Putamen (tissue), 1 donor: ENCODE measurements at places on chromosomes 4 and X.

DNA sequence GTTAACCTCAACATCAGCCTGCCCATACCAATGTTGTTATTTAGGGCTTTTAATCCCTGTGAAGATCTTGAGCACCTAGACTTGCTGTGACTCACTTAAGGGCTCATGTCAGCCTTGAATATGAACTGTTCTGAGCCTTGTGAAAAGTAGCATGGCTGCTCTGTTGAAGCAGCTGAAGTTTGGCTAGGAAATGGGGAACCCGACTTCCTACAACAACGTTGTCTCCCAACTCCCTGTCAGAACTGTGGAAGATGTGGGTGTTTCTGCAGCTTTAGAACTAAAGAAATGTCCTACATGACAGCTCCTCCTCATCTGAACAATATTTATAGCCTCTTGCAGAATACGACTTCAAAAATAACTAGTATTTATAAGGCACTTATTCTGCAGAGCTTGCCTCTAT is 27.5 kb downstream of the STOX2 start:
- DNase-seq: peak; percentile 75

DNA sequence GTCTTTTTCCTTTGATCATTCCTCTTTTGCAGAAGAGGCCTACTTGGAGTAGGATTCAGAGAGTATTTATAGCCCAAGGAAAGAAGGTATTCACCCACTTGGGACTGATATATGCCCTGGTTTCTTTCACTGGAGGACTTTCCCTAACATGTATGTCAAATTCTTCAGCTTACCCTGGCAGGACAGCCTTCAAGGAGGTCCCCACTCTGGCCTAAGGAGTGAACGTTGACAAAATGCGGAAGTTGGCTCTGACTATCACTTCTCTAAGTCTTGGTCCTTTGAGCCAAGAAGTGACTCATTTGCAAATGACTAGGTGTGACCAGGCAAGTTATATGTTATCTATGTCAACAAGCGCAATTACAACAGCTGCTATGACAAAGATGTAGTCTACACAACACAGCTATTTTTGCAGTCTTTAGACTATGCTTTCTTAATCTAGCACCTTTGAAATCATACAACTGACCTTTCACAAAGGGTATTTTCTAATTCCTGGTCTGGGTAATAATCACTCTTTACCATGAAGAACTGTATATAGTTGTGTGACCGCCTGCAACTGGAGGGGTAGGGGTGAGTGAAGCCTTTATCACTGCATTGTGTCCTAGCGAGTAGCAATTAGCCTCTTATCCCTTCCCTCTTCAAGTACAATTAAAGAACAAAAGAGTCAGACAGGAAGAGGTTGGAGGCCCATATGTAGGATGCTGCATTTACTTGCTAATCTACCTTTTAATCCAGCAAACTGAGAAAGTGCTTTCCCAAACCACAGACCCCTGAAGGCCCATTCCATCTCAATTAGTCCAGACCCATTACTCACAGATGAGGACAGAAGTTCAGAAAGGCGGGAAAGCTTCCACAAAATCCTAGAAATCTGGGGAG is 50.1 kb downstream of the RASGEF1B start:
- no peak for DNase-seq

DNA sequence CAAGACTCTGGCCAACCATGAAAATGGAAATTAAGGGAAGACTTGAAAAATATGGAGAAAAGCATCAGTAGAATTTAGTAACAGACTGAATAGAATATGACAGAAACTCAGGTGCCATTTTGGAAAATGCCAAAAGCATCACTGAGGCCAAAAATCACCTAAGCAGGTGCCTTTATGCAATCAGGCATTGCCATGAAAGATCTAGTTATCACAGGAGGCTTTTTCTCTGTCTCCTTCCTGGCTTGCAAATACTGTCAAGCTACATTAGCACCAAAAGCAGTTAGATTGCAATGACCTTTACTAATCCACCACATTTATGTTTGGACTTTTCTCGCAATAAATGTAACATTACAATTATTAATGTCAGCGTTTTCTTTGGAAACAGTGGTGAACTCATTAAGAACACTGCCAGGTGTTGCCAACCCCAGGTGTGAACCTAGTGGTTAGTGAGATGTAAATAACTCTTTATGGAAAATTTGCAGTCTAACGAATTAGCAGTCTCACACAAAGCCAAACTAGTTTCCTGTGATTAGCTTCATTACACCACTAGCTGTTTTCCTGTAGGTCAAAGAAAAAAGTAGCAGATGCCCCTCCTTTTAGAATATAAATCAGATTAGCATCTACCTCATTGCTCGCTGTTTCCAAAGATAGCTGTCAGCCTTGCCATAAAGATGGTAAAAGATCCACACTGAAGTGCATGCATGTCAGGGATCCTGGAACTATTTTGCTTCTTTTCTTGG is 1568.4 kb upstream of the TENM3 start:
- no peak for DNase-seq

DNA sequence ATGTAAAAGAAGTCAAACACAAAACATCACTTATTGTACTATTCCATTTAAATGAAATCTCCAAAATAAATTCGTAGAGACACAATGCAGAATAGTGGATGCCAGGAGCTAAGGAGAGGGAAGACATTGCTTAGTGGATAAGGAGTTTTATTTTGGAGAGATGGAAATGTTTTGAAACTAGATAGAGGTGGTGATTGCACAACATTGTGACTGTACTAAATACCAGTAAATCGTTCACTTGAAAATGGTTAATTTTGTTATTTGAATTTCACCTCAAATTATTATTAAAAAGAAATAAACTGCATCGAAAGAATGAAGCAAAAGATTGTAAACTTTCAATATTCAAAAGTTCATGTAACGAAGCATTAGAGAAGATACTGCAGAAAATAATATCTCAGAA is 9.7 kb upstream of the ACSL4 start:
- DNase-seq: no peak

GRCh38 chr4:13298655-13299054 is 185.5 kb downstream of the RAB28 start:
- DNase-seq: no peak

DNA sequence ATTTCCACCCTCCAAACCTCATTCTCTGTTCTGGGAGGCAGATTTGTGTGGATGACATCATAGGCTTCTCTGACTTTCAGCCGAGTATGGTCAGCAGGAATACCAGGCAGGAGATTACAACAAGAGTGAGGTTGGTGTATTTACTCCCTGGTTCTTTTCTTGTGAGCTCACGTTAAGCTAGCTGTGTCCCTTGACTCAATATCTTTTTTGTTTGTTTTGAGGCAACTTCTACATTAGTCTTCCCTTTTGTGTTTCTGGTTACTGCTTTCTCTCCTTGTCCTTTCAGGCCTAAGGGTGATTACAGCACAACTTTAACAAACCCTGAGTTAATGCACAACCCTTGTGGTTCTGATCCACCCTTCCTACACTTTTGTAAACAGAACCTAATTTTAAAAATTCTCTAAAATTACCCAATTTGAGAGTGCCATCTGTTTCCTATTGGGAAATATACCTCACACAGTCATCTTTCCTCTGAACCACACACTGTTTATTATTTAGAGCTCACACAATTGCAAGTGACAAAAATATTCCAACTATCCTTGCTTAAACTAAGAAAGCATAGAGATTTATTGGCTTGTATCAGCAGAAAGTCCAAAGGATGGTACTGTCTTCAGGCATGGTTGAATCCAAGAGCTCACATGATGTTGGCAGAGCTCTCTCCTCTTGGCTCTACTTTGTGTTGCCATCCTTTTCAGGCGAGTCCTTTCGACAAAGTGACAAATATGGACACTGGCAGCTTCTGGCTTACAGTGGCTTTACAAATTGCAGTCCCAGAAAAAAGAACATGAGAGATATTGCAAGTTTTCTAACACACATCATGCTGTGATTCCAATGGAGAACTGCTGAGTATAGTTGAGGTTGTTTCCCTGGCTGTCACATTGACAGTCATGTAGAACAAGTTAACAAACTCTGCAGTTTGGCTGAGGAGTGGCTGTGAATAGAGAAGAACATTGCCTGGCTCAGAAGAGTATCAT is 150.5 kb upstream of the DDIT4L start:
- no peak for DNase-seq

- no peak for DNase-seq
These were observed 122.5 kb upstream of the LNX1 start for GRCh38 chr4:53713767-53714166.

DNA sequence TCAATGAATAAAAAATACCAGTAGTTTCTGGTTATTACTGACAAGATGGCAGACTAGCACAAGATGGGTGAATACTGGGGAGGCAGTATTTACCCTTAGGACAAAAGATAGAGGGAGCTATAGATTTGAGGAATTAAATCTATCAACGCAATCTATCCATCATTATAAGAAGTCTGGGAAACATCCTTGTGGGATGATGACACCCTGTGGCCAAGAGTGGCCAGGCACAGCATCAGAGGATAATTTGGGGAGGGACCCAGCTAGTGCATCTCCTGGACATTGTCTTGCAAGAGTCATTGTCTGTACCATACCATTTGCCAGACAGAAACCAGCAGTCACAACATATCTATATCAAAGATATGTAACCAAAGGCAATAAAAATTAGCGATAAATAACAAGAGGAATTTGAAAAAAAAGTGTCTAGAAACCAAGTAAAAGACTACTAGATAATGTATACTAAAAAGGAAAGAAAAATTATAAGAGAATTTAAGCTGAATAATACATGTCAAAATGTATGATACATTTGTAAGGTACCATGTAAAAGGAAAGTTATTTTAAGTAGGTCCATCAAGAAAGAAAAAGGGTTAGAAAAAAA is 22.9 kb downstream of the KCTD8 start:
- peak; percentile 43 for DNase-seq

DNA sequence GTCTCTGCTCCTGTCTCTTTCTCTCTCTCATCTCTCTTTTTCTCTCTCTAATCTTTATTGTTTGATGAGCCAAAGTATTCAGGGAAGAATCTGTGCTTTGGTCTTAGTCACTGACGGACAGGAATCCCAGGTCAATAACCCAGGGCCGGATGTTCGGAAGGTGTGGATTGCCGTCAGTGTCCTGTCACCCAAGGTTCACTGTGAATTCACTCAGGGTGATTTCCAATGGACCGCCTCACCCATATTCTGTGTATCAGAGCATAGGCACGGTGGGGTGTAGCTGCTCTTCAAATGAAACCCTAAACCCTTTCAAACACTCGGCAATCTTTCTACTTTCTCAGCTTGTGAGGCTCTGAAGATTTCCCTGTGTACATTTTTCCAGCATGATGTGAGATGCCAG is 144.6 kb upstream of the GPC4 start:
- no peak for DNase-seq

DNA sequence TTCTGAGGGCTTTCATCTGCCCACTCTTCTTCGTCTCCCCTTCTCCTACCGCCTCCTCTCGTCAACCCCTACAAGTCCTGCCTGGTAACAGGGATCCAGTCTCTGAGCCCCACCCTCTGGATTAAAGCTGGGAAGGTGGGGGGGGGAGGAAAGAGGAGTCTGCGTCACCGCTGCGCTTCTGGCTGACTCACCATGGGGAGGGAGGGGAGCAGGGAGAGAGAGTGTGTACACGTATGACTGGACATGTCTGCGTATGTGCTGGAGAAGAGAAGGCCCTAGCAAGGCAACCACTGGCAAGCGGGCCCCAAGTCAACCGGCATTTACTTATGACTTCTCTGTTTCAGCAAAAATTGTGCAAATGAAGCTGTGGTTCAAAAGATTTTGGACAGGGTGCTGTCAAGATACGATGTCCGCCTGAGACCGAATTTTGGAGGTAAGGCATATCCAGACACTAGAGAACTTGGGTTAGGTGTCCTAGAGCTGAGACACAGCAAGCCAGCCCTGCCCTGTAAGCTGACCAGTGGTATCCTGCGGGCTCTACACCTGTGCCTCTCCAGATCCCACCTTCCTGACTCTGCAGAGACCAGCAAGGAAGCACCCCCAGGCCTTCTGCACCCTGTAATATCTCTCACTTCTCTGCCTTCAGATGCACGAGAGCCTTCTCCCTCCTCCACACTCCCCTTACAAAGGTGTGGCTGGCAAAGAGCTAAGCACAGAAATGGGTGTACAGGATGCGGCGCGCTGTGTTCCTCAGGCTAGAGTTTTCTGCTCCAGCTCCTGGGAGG is 2.5 kb downstream of the GABRQ start:
- no peak for DNase-seq

GRCh38 chrX:120604361-120604782 is 471 bp downstream of the MCTS1 start:
- peak; percentile 32 for DNase-seq

DNA sequence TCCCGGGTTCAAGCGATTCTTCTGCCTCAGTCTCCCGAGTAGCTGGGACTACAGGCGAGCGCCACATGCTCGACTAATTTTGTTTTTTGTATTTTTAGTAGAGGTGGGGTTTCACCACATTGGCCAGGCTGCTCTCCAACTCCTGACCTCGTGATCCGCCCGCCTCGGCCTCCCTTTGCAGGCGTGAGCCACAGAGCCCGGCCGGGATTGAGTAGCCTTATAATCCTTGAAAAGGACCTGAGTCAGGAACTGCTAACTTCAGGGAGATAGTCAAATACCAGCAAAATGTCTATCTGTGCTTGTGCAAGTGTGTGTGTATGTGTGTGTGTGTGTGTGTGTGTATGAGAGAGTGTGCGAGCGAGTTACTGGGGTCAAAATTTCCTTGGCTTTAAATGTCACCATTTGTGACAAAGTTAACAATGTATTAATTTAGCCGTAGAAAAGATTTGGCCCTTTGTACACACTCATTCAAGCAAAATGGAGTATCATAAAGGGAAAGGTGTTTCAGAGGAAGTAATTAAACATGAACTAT is 1.8 kb upstream of the KDM6A start:
- DNase-seq: no peak

GRCh38 chr4:163063891-163064290 is 102.8 kb downstream of the NAF1 start:
- no peak for DNase-seq

DNA sequence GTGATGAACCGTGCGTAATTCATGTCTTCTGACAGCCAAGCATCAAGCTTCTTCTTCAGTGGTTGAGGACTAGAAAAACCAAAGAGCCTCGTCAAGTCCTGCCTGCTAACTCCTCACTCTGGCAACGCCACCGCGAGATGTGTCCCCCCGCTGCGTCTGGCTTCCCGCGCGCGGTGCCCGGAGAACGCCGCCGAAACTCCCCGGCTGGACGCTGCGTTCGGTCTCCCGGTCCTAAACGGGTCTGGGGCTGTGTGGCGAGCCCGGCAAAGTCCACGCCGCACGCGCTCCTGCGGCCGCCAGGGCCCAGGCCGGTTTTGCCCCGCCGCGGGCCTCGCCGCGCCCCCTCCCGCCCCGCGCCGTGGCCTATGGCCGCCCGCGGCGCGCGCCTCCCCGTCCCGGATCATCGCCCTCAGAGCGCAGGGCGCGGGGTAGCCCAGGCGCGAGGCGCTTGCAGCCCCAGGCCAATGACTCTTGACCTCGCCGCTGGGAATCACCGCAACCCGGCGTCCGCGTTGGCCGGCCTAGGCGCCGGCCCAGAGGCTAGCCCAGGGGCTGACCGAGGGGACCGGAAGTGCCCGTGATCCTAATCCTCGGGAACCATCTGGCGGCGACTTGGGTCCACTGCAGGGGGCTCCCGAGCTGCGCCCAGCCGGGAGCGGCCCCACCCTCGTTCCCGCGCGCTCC is at the start of gene AADAT:
AADAT (minus strand) TSS at position 289 of the 684 bp plus-strand sequence; CDS start at position 23, 266 bp downstream.
- DNase-seq: peak; percentile 81

DNA sequence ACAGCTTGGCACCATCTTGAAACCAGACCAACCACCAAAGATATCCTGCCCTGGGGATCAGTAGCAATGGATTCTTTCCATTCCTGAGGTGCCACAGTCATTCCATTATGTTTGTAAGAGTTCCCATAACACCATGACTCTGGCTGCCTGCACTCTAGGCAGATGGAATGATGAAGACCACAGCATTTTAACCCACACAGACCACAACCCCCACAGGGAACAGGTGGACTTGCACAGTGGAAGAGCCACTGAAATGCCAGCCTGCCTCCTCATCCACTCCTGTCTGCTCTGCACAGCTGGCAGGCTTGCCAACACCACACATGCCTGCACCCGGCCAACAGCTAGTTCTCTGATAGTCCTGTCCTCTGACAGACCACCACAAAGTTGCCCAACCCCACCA is 2362.2 kb upstream of the AGA start:
- DNase-seq: no peak
